SIG-M5 (cell line): ENCODE measurements at places on chromosomes 3 and 15.

GRCh38 chr3:186092360-186093070, 16.4 kb downstream of the ETV5 start:
- DNase-seq: no peak

DNA sequence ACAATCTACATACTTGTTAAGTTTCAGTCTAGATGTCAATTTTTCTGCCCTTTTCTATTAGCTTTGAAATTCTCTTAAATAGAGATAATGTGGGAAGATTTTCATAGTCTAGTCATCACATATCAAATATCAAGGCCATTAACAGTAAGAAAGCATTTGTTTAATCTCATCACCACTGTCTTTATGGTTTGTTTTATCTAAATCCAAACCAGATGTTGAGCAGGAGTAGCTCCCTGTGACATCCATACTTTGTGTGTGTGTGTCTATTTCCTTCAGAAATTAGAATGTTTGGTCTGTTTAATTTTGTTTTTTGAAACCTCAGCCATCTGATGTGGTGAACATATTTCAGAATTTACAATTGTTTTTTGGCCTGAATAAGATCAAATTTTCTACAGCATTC, 23.1 kb upstream of the GOLGA8B start:
- DNase-seq: no peak

DNA sequence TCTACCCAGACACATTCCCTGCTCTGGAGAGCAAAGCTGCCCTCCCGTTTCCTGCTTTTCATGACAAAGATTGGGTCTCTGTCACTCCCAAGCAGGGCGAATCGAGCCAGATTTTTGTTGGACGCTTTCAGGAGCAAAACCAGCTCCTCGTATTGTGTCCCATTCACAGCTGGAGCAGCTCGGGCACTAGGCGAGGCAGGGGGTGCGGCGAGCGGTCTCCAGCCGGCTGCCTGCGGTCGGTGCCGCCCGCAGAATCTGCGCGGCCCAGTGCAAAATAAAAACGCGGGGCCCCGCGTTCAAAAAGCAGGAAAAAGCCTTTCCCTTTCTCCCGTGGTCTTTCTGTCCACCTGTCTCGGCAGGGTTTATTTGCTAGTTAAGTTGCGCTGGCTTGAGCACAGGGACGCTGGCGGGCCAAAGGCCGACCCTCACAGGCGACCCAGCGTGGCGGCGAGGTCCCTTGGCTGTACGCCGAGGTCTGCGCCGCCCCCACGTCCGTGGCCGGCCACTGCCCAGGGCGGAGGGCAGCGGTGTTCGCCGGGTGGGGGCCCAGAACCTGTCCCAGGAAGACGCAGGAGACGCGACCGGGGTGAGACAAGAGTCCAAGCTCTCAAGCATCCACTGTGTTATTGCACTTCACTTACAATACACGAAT, 71.2 kb downstream of the CYP19A1 start:
- no peak for DNase-seq

GRCh38 chr15:85109333-85109732, 127.7 kb downstream of the PDE8A start:
- no peak for DNase-seq

GRCh38 chr15:50071551-50072258, 47.3 kb downstream of the ATP8B4 start:
- DNase-seq: no peak

DNA sequence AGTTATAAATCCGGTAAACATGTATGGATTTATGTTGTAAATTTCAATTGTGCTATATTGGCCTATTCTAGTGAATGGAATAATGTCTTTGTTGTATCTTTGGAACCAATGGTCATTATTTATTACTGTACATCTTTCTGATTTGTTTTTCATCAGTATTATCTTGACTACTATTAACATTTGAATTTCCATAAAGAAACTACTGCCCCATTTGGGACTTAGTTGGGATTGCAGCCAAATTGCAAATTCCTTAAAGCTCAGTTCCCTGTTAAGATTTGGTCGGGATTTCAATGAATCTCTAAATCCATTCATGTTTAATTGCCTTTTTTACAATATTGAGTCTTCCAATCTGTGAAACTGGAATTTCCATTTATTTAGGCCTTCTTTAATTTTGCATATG, 822.4 kb upstream of the CADM2 start:
- no peak for DNase-seq

- DNase-seq: no peak
Observed at GRCh38 chr15:36313021-36313420, 266.4 kb upstream of the CDIN1 start.

- DNase-seq: no peak
Observed at GRCh38 chr3:43970920-43971319, 270.8 kb upstream of the TOPAZ1 start.

DNA sequence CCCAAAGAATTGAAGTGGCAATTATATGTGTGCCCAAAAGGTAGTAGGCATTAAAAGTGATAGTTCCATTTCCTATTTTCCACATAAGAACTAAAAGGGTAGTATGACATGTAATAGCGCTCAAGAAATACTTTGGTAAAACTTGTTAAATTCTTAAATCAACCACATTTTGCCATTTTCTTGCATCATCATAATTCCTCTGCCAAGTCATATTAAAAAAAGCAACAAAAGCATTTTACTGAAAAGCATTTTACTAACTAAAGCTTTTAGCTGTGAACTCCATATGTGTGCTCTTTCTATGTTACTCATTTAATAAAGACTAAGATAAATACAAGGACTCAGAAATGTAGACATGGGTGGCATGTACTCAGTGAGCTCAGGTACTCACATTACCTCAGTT, 70.1 kb downstream of the GPR160 start:
- DNase-seq: no peak

- no peak for DNase-seq
Observed at GRCh38 chr3:121834157-121834670, 646 bp downstream of the IQCB1 start.

DNA sequence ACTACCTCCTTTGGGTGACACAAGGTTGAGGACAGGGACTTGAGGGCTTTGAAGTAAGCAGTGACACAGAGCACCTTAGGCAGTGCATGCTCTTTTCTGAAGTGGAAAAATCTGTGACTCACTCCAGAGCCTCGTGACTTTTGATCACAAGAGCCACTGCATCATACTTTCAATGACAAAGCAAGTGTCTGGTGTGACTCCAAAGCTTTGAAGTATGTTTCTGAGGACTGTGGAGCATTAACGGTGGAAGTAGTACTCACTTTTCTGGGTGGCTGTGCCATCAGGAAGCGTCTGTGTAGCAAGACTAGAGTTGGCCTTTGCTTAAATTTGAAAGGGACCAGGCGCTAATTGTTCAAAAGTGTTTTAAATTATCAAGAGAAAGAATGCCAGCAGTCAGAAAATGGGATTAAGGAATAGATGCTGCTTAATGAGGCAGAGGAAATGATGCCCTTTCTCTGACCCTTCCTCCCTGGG, 210.7 kb upstream of the TRIM42 start:
- DNase-seq: no peak

GRCh38 chr3:167054926-167055325, 325.2 kb downstream of the ZBBX start:
- DNase-seq: no peak

DNA sequence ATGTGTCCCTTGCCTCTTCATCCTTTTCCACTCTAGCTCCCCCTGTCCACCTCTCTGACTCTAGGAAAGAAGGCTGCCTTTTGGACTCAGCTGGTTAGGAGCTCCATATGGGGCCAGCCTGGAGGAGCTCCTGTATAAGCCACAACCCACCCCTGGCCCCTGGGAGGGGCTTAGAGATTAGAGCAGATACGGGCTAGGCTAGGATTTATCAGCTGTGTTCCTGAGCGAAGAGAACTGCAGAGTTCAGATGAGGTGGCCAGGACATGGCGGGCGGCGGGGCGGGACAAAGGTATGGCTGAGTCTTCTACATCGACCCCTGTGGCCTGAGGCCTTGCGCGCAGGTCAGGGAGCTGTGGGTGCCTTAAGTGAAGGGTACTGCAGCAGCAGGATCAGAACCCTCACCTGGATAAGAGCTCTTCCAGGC, 7.9 kb downstream of the NBEAL2 start:
- DNase-seq: no peak

- no peak for DNase-seq
Observed at GRCh38 chr15:67415181-67415580, 105.8 kb upstream of the C15orf61 start.

- no peak for DNase-seq
Observed at GRCh38 chr3:20141851-20142250, 44.2 kb downstream of the SGO1 start.

- no peak for DNase-seq
Observed at GRCh38 chr15:27330326-27330725, 359.3 kb downstream of the GABRG3 start.

DNA sequence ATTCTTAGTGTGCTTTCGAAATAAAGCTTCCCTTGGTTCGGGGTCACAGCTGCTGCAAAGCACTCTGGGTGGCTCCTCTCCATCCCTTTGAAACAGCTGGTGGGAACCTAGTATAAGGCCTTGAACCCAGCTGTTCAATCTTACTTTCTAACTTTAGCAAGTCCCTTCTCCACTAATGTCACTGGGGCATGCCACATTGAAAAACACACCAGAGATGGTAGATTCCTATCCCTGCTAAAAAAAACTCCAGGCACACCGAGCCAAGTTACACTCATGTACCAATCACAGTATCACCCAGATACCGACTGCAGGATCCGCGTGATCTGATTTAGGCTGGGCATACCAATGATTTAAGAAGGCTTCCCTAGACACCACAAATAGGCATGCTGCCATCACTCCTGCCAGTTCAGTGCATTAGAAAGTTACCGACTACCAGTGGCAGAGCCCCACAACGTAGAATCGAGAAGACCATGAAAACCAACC, 65.0 kb downstream of the WWTR1 start:
- DNase-seq: no peak

DNA sequence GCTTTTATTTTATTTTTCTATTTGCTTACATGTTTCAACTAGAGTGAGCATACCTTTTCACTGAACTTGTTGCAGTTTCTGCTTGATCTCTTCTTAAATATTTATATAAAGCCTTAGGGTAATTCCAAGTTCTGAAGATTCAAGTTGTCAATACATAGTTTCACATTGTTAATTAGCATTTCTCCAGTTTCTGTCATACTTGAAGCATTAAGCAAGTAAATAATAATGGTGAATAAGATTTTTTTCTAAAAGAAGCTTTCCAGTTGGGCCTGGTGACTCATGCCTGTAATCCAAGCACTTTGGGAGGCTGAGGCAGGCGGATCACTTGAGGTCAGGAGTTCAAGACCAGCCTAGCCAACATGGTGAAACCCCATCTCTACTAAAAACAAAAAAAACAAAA, 53.9 kb downstream of the CALML4 start:
- DNase-seq: no peak

- DNase-seq: no peak
Observed at GRCh38 chr3:102017784-102018183, 168.5 kb downstream of the NFKBIZ start.

DNA sequence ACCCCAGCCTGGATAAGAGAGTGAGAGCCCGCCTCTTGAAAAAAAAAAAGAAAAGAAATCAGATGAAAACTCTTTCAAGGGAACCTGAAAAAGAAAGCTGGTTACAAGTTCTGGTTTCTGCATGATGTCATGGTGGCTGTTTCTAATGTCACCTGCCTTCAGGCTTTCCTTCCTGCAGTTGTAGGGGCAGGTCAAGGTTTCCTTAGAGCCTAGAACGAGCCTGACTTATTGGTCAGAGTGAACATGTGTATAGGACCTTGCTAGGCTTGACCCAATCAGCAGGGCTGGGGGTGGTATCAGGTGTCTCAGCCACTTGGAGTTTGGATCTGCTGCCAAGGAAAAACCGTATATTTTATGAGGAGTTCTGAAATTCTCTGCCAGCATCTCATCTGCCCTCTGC, 3.8 kb downstream of the IVD start:
- DNase-seq: no peak

- no peak for DNase-seq
Observed at GRCh38 chr3:119042162-119042561, 7.5 kb upstream of the IGSF11 start.

- no peak for DNase-seq
Observed at GRCh38 chr15:94792196-94792595, 560.8 kb downstream of the MCTP2 start.

- DNase-seq: no peak
Observed at GRCh38 chr3:149366941-149367840, 10.3 kb downstream of the TM4SF1 start.

- no peak for DNase-seq
Observed at GRCh38 chr15:25543196-25543595, 104.4 kb upstream of the UBE3A start.

GRCh38 chr3:176512037-176512436, 685.2 kb downstream of the TBL1XR1 start:
- DNase-seq: no peak

GRCh38 chr3:175477651-175478224, 618.6 kb downstream of the NAALADL2 start:
- DNase-seq: no peak

GRCh38 chr3:167502401-167502800, 28.6 kb upstream of the SERPINI2 start:
- no peak for DNase-seq

DNA sequence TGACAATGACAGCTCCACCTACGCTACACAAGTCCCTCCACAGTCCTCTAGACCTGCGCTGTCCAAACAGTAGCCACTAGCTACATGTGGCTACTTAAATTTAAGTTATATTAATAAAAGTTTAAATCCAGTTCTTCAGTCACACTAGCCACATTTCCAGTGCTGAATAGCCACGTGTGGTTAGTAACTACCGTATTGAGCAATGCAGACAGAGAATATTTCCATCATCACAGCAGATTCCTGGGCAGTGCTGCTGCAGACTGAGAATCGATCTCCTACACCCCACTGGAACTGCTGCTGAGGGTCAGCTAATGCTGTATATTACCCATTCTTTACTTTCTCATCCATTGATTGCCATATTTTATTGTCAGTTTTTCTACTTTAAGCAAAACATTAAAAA, 40.9 kb downstream of the HDC start:
- DNase-seq: no peak

- DNase-seq: no peak
Observed at GRCh38 chr3:102526865-102527264, 92.0 kb downstream of the ZPLD1 start.

GRCh38 chr3:65955792-65956477, 82.8 kb downstream of the MAGI1 start:
- no peak for DNase-seq

DNA sequence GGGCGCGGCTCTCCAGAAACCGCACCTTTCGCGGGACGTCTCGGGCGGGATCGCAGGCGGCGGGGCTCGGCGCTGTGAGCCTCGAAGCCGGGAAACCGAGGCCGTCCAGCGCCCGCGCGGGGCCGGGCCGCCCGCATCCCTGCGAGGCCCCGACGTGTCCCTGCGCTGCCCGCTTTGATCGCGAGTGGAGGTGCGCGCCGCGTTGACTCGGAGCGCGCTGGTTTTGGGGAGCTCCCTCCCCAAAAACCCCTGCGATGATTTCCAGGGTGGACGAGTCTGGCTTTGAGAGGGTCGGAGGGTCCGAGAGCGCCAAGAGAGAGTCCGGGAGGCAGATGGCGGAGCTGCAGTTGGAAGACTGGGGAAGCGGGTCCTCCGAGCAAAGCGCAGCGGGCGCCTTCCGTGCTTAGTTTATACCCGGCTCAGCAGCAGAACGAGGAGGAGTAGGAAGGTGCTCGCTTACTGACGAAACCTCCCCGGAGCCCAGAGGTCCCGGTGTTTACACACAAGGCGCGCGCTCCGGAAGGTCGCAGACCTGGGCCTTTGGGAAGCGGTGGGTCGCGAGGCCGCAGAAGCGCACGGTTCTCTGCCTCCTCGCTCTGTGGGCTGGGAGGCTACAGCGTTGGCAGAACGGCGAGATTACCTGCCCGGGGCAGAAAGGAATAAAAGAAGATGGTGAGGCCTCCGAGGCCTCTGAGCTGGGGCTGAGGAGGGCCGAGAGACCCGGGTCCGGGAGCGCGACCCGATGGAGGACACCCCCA, 687 bp downstream of the ALDH1A3 start:
- DNase-seq: no peak
